ENCODE measurements at places on chromosomes 7 and 10.

DNA sequence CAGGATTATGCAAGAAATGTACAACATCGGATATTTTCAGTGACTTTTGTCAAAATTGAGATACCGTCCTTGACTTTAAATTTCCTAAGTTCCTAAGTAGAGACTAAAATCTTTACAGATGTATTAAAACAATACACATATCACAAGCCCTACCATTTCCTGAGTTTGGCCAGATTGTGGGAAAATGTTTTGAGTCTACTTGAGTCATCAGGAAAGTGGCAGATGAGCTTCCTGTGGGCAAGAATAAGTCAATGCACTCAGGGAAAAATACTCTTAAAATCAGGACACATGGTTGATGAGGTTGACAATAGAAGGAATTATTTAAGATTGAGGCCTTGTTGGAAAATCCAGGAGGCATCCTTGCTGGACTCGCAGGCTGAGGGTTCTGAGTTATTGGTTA is 162.5 kb downstream of the SNX10 start:
- no peak for DNase-seq

GRCh38 chr7:24721481-24722001 is 35.7 kb downstream of the GSDME start:
- no peak for DNase-seq

DNA sequence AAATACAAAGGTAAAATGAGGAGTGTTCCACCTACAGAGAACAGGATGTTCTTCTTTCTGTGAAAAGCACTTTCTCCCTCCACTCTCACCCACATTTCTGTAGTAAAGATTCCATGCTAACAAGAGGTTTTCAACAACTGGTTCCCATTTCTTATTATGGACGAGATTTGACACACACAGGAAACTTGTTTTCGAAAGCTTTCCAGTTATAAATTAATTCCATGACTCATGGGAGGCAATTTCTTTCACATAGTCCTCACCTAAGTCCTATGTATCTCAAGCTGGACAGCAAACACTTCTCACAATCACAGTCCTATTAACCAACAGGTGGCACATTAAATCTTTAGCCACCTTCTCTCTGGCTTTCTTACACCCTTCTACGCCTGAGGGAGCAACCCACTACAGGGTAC is 24.5 kb downstream of the RAPGEF5 start:
- DNase-seq = no peak

DNA sequence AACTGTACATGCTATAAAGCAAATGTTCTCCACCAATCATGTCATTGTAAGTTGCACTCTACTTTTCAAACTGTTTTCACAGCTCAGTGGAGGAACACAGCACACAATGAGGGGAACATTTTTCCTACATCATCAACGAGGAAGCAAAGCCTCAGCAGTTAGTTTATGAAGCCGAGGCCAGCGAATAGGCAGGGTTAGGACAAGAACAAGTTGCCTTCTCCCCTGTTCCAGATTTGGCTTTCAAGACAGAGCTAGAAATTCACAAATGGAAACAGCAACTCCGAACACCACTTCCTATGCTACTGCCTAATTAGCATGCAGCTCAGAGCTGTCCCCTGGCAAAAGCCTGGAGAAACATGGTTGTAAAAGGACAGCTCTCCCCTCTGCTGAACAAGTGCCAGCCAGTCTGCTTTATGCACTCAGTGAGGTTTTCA is 19.8 kb downstream of the ITGB8 start:
- peak; percentile 36 for DNase-seq

DNA sequence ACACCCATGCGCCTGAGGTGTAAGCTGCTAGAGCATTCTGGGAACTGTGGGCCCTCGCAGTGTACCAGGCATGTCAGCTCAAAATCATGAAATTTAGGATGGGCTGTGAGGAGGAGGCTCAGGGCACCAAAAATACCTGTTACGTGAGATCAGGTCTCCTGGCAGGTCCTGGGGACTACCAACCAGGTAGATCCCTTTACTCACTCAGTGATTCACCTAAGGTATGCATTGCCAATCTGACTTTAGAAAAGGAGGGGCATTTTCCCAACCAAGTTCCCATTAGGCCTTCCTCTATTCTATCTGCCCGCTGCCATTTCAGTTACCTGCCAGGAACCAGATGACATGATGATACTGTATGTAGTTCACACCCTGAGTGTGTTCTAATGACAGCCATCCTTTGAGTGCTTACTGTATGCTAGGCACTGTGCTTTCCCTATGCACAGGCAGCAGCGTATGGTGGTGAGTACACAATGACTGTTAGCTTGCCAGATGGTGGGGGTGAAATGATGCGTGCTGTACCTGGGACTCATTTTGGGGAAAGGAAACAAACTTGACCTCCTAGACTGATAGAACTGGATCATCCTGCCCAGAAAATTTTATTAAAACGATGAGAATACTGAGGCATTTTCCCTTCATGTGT is 62.0 kb downstream of the CFAP58 start:
- no peak for DNase-seq

DNA sequence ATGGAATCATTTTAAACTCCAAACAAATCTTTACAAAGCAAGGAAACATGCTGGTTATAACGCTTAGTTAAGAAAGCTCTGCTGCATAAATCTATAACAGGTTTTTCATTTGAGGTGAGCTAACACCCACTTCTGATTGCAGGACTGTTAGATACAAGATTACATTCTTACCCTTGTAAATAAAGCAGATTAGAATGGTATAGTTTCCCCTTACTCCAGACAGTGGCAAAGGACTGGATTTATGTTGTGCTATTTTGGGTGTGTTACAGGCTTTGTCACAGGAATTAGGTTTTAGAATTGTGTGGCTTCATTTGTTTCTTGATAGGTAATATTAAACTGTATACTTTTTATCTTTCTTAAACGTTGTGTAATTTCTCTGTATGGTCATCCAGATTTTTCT is 487.6 kb downstream of the ZWINT start:
- no peak for DNase-seq

- DNase-seq = no peak
These were observed 56.8 kb downstream of the CHCHD3 start for GRCh38 chr7:133025056-133025455.

DNA sequence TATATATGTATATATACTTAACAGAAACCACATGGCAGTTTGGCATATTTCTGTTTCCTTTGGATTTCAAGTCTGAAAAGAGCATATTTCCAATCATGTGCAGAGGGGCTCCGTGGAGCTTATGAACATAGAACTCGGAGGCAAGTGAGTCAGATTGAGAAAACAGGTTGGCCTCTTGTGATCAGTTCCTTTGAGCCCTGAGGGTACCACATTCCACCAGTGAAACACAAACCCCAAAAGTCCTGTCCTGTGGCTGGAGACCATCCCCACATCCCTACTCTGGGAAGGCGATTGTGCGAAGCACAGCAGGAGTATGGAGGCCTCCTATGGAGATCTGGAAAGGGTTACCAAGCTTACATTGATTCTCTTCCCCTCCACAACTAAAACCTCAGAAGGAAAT is 196.7 kb upstream of the TMEM72 start:
- DNase-seq = no peak

DNA sequence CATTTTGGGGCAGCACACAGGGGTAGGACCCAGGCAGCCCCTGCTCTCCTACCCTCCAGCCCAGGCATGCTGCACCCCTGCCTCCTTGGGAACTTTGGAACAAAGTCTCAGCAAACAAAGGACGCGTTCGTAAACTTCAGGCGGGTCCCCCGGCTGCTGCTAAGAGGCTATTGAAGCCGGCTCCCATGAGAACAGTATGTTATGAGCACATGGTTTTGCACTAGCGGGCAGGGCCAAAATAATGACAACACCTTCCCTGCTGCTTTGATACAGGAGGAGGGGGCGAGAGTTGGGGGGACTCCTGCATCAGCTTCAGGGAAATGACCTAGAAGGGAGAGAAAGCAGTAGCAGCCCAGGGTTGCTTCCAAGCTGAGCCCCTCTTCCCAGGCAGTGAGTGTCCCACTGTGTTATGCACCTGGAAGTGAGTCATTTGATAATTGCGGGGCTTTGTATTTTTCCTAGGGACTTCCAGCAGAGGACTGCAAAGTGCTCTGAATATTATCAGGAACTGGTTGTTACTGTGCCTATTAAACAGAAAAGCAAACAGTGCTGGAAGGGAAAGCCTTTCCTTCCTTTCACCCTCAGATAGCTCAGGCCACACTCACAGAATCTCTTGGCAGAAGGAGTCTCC is 6.9 kb downstream of the ITPRIP start:
- DNase-seq = peak; percentile 49
